ENCODE measurements at places on chromosomes 3 and 15. TPM values are rescaled to one million over a fixed set of nuclear protein-coding genes. Genes with fewer than 3 reads are reported as not detected.

DNA sequence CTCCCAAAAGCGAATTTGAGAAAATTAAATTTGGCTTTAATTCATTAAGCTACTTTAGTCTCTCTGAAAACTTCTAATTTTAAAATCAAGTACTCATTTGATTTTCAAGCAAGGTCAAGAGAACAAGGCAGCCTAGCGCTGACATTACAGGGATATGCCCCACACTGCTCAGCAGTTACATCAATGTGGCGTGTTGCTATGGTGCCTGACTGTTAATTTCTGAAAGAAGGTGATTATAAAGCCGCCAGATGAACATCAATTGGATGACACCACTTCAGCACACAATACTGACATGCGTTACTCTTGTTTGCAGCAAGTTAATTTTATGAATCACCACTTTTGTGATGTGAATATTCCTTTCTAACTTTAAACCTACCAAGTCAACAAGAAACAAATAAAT, 284.4 kb downstream of the FOXP1 start:
- no peak for DNase-seq

DNA sequence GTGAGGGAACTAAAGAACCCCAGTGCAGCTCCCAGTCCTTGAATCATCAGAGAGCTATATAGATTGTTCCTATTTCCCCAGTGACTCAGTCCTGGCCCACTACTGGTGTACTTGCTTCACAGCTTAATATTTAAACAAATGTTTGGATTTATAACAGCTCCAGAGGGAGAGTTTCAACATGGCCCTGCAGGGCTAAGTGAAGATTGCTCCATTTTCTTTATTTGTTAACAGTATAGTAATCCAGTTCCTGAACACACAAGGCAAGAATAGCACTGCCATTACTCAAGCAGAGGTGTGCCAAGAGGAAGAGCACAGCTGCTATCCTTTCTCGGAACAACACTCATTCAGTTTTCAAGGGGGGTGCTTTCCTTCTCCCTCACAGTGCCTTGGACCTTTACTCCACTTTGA, 6.5 kb downstream of the SQOR start:
- no peak for DNase-seq

The ERICH6 gene
- polyA plus RNA-seq, result 0.37 TPM

The MELTF gene
- 1.9 TPM for polyA plus RNA-seq

The CASR gene
- 22.2 TPM for polyA plus RNA-seq

All from left renal pelvis (tissue), 4 donors.